ENCODE measurements at places on chromosomes 2 and 18. TPM values are rescaled to one million over a fixed set of nuclear protein-coding genes. Genes with fewer than 3 reads are reported as not detected.

The TEX44 gene
- total RNA-seq = not detected

GRCh38 chr2:228065686-228066085 is 115.8 kb downstream of the SPHKAP start:
- no peak overlapping the region for H3K27ac ChIP-seq
- DNase-seq = no peak
- H3K4me1 ChIP-seq = no peaks in the 10 kb centered on the region
- peaks cover 25% of the 10 kb centered on the region for H3K27me3 ChIP-seq

The APLF gene
- total RNA-seq = 4.5 TPM

DNA sequence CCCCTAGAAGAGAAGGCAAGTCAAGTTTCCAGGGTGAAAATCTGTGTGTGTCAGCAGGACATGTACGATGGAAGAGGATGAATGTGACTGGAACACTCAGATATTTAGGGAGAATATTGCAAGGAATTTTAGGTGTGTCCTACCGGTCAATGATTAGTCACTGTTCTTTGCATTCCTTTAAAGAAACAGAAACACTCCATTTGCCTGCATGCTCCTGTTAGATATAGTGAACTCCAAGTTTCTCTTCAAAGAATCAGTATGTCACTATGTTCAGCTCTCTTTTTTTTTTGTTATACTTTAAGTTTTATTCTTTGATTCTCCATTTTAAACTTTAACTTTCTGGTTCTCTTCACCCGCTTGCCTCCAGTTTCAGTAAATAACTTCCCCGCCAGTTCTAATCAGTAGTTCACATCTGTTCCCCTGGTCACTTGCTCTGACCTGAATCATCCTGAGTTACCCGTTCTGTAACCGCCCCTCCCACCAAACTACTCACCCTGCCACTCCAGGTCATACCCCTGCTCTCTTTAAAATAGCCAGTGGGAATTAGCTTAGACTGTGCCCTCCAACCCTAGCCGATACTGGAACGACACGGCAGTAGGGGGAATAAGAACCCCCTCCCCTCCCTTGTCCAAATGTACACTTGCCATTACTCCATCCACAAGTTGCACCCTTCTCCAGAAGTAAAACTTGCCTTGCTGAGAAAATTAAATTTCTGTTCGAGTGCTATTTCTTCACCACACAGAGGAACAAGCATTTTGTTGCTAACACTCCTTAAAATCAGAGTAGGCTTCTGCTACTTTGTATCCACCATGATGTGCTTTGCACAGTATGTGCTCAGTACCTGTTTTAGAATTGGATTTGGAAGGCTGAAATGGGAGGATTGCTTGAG is 268.4 kb downstream of the METTL4 start:
- no peaks in the 10 kb centered on the region for H3K27me3 ChIP-seq
- peaks cover 14% of the 10 kb centered on the region for H3K36me3 ChIP-seq
- peak; percentile 57 for DNase-seq
- H3K27ac ChIP-seq = peak overlapping the region; percentile 87

DNA sequence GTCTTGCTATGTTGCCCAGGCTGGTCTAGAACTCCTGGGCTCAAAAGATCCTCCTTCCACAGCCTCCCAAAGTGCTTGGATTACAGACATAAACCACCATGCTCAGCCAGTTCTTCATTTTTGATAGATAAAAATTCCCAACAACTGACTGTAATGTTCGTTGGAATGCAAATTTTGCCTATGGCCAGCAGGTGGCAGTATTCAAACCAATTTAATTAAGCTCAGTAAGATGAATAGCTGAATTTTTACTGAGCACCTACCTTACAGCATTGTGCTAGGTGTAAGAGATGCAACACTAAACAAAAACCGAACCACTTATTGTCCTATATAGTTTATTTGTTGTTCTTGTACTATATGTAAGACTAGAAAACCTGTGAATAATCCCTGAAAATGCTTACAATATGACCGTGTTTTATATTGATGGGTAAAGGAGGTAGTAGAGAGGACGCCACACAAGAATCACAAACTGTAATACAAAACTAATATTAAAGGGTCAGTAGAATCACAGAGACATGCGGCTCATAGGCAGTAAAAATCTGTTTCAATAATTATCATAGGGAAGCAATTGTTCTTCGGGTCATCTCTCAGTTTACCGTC is 8.2 kb upstream of the TMEM182 start:
- H3K27ac ChIP-seq = no peak overlapping the region
- H3K4me3 ChIP-seq = no peak overlapping the region
- DNase-seq = peak; percentile 25
- H3K4me1 ChIP-seq = no peaks in the 10 kb centered on the region

DNA sequence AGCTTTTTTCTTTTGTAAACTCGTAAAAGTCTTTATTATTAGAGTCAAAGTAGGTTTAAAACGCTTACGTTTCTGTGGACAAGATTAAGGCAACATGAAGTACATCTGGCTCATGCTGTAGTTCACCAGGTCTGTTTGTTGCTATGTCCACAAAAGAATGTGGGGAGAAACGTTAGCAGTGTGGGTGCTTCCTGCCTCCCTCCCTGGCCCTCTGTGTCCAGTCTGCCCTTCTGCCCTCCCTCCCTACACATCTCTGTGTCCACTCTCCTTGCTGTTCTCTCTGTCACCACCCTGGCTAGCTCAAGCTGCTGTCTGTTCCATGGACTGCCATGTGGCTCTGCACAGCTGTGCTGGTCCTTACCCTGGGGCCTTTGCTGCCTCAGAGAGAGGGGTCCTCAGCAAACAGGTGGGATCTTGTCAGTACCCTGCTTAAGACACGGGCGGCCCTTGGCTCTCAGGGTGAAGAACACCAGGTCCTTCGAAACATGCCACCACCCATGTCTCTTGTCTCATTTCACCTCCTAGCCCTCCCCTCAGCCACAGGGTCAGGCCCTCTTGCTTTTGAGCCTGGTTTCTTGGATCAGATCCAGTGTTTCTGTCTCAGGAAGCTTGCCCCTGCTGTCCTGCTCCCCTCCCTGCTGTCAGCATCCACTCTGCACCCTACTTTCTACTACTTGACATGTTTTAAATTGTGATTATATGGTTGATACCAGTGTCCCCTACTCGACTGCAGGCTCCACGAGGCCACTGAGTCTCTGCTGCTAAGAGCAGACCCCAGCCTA is 79.2 kb downstream of the LIMS1 start:
- no peak for DNase-seq
- H3K4me1 ChIP-seq = peaks cover 69% of the 10 kb centered on the region
- peak overlapping the region; percentile 80 for H3K27ac ChIP-seq
- H3K27me3 ChIP-seq = no peaks in the 10 kb centered on the region
- no peak overlapping the region for H3K4me3 ChIP-seq

The ABCB11 gene
- total RNA-seq = 2.1 TPM

- DNase-seq = no peak
- no peaks in the 10 kb centered on the region for H3K4me1 ChIP-seq
- H3K27me3 ChIP-seq = no peaks in the 10 kb centered on the region
- no peak overlapping the region for H3K4me3 ChIP-seq
- H3K36me3 ChIP-seq = no peaks in the 10 kb centered on the region
Observed at GRCh38 chr2:2332381-2332780, 1.3 kb upstream of the MYT1L start.

The NYAP2 gene
- not detected for total RNA-seq

DNA sequence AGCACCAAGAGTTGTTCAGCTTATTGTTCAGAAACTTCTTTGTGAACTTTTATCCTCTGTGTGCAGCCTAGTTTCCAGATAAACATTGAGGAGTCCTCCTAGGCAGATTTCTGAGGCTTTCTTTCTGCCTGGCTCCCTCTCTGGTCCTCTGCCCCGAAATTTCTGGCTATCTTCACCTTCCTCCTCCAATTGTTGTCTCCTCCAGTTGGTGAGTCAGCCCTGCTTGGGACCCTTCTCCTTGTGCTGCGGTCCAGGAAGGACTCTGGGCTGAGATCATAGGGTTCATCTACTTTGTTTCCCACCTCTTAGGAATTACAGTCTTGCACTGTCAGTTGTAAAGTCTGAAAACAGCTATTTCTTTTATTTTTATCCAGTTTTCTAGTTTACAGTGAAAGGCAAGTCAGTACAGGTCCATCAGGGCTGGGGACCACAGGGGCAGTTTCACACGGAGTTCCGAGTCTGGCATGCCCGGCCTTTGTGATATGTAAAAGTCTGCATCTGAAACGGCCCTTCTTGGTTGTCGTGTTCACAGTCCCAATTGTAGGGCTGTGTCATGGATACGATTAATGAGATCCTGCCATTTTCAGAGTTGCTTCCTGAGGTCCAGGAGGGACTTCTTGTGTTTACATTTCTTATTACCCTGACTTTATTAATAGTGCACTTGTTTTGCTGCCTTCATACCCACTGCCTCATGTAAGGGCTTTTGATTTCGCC is 100.8 kb downstream of the SMC6 start:
- H3K4me3 ChIP-seq = no peak overlapping the region
- H3K27me3 ChIP-seq = no peaks in the 10 kb centered on the region
- H3K36me3 ChIP-seq = no peaks in the 10 kb centered on the region
- no peaks in the 10 kb centered on the region for H3K4me1 ChIP-seq

DNA sequence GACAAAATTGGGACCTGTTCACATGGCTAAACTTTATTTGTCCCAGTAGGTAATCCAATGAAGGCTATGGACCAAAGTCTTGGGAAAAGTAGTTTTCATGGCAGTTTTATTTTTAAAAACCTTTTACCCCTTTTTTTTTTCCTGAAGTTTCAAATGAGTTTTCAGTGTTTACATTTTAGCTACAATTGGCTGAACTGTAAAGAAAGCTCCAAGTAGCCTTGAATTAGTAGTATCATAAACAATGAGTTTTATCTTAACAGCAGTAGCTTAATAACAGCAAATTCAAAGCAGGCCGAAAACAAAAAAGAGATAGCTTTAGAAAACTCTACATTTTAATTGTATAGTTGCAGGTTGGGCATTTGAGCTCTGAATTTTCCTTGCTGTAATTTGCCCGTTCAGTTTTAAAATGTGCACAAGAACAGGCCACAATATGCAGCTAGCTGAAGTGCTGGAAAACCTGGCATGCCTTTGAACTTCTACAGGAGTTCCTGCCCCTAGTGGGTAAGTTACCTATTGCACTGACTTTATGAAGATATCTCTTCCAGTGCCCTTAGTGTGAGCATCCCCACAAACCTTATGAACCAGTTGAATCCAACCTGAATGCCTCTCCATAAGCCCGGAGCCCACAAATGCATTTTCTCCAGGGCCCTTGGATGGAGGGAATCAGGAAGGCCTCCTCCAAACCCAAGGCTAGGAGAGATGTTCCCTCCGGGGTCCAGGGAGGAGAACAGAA is 106.7 kb downstream of the XRCC5 start:
- no peak overlapping the region for H3K4me3 ChIP-seq
- H3K4me1 ChIP-seq = peaks cover 9% of the 10 kb centered on the region
- H3K27ac ChIP-seq = no peak overlapping the region
- no peak for DNase-seq

The PSMA8 gene
- not detected for total RNA-seq

The CWC22 gene
- 20.5 TPM for total RNA-seq

GRCh38 chr2:110860630-110861029 is 128.3 kb downstream of the ACOXL start:
- no peak overlapping the region for H3K27ac ChIP-seq
- H3K4me3 ChIP-seq = no peak overlapping the region
- DNase-seq = no peak
- H3K36me3 ChIP-seq = no peaks in the 10 kb centered on the region

The CYS1 gene
- 4.8 TPM for total RNA-seq

GRCh38 chr2:39099310-39099869 is 21.5 kb downstream of the SOS1 start:
- H3K4me1 ChIP-seq = peaks cover 21% of the 10 kb centered on the region
- DNase-seq = no peak
- no peak overlapping the region for H3K27ac ChIP-seq
- H3K36me3 ChIP-seq = peaks cover 5% of the 10 kb centered on the region
- H3K4me3 ChIP-seq = no peak overlapping the region
- H3K27me3 ChIP-seq = no peaks in the 10 kb centered on the region

GRCh38 chr2:81324046-81324445 is 1019.5 kb upstream of the LRRTM1 start:
- no peaks in the 10 kb centered on the region for H3K4me1 ChIP-seq
- H3K36me3 ChIP-seq = no peaks in the 10 kb centered on the region
- no peaks in the 10 kb centered on the region for H3K27me3 ChIP-seq
- DNase-seq = no peak
- no peak overlapping the region for H3K4me3 ChIP-seq
- no peak overlapping the region for H3K27ac ChIP-seq

The GNAL gene
- 0.61 TPM for total RNA-seq

The KCNF1 gene
- not detected for total RNA-seq

- no peaks in the 10 kb centered on the region for H3K36me3 ChIP-seq
- no peak overlapping the region for H3K4me3 ChIP-seq
- no peaks in the 10 kb centered on the region for H3K27me3 ChIP-seq
- no peak for DNase-seq
- no peaks in the 10 kb centered on the region for H3K4me1 ChIP-seq
Observed at GRCh38 chr2:192051533-192051932, 143.2 kb downstream of the TMEFF2 start.

DNA sequence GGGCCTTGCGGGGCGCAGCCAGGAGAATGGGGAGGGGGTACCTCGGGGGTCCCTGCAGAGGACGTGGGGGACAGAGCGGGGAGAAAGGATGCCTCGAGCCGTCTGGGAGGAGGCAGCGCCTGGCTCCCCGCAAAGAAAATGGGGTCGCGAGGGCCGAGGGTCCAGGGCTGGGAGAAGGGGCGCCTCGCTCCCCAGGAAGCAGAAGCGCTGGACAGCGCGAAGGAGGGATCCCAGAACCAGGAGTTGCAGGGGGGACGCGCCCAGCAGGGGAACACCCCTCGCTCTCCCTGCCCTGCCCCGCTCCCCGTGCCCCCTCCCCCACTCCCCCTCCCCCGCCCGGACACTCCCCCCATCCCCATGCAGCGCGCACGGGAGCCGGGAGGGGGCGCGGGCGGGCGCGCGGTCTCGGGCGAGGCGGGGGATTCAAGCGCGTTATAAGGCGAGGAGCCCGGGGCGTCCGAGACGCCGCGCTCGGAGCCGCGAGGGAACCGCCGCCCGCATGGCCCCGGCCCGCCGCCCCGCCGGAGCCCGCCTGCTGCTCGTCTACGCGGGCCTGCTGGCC is at the start of gene ERFE:
Gene ERFE (plus strand): TSS at position 462 of the 562 bp plus-strand sequence. CDS start 38 bp downstream, at position 500.
- H3K4me3 ChIP-seq = peak within 1 kb of the TSS; percentile 45
- DNase-seq = peak; percentile 76
- H3K36me3 ChIP-seq = no peaks in the 10 kb centered on the region
- H3K4me1 ChIP-seq = peaks cover 7% of the 10 kb centered on the region

GRCh38 chr2:44787663-44788062 is 153.8 kb upstream of the SIX3 start:
- no peak overlapping the region for H3K27ac ChIP-seq
- peaks cover 18% of the 10 kb centered on the region for H3K27me3 ChIP-seq
- peaks cover 9% of the 10 kb centered on the region for H3K4me1 ChIP-seq
- peaks cover 6% of the 10 kb centered on the region for H3K36me3 ChIP-seq
- DNase-seq = no peak

Data from Calu3 (cell line).